ENCODE measurements at places on chromosomes 4 and X.

DNA sequence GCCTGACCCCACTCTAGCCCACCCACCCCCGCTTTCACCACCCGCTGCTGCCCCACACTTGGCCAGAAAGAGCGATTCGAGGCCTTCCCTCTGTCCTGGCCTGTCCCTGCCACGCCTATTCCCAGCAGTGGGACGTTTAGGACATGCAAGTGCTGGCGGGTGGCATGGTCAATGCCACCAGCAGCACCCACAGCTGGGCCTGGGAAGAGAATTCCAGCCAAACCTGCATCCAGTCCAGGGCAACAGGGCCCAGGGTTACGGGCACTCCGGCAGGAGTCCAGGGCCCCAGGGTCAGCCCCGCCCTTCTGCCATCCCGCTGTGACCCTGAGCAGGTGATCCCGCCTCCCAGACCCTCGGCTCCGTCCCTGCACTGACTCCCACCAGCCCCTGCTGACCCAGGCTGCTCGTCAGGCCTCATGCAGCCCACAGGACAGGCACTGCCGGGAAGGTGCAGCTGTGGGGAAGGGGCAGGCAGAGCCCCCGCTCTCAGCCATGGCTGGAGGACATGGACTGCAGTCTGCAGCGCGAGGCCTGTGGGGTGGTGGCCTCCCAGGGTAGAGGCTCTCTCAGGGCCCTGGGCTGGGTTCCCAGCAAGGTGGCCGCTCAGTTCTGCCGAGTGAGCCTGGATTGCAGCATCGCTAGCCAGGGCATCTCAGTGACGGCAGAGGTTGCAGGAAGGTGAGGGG lies 6.8 kb upstream of the HTRA3 start:
- no peak overlapping the region for H3K4me3 ChIP-seq
- H3K27ac ChIP-seq: no peak overlapping the region
- H3K4me1 ChIP-seq: peaks cover 18% of the 10 kb centered on the region
- H3K27me3 ChIP-seq: no peaks in the 10 kb centered on the region
- DNase-seq: no peak
- no peaks in the 10 kb centered on the region for H3K36me3 ChIP-seq

- H3K4me3 ChIP-seq: peak overlapping the region; percentile 100
- H3K27me3 ChIP-seq: peaks cover 25% of the 10 kb centered on the region
- DNase-seq: peak; percentile 97
- H3K36me3 ChIP-seq: peaks cover 3% of the 10 kb centered on the region
- peaks cover 28% of the 10 kb centered on the region for H3K4me1 ChIP-seq
Measured at GRCh38 chrX:41333003-41333743, 789 bp upstream of the DDX3X start.

DNA sequence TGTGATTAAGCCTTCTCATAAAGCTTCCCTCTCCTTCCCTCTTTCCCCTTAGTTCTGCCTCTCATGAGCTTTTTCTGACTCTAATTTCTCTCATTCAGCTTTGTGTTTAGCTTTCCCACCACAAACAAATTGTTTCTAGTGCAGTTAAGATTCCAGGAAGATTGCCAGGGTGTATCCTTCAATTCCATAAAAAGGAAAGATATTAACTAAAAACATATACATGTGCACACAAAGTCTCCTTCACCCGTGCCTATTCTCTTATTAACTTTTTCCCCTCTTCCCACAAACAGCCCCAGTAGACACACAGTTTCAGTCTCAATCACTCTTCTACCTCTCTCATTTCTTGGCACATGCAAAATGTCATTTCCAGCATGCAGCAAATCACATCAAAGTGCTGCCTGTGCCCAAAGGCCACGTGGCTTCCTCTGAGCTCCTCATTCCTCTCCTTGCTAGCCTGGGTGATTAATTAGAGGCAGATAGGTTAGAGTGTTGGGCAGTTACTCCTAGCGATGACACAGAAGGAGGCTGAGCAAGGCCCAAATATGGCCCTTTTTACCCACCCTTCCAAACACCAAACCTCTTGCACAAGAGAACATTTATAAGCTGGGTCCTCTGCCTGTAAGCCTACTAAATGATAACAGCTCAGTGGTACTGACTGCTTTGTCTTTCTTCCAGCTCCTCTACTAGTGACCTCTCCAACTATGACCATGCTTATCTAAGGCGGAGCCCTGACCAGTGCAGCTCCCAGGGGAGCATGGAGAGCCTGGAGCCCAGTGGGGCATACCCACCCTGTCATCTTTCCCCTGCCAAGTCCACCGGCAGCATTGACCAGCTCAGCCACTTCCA lies 159.6 kb downstream of the SOWAHB start:
- H3K4me1 ChIP-seq: peaks cover 10% of the 10 kb centered on the region
- H3K36me3 ChIP-seq: peaks cover 33% of the 10 kb centered on the region
- no peak for DNase-seq
- H3K4me3 ChIP-seq: no peak overlapping the region
- H3K27me3 ChIP-seq: no peaks in the 10 kb centered on the region
- H3K27ac ChIP-seq: peak overlapping the region; percentile 57

GRCh38 chr4:2470791-2471190 lies 1.9 kb downstream of the RNF4 start:
- H3K4me3 ChIP-seq: no peak overlapping the region
- peaks cover 19% of the 10 kb centered on the region for H3K4me1 ChIP-seq
- H3K36me3 ChIP-seq: peaks cover 21% of the 10 kb centered on the region
- no peak overlapping the region for H3K27ac ChIP-seq
- H3K27me3 ChIP-seq: no peaks in the 10 kb centered on the region

GRCh38 chr4:102439812-102440211 lies 61.3 kb upstream of the NFKB1 start:
- H3K27me3 ChIP-seq: no peaks in the 10 kb centered on the region
- no peak overlapping the region for H3K4me3 ChIP-seq
- no peak overlapping the region for H3K27ac ChIP-seq
